ENCODE measurements at places on chromosomes 1 and 21.

GRCh38 chr1:196732526-196732925 lies 42.1 kb upstream of the CFHR3 start:
- no peak for DNase-seq

DNA sequence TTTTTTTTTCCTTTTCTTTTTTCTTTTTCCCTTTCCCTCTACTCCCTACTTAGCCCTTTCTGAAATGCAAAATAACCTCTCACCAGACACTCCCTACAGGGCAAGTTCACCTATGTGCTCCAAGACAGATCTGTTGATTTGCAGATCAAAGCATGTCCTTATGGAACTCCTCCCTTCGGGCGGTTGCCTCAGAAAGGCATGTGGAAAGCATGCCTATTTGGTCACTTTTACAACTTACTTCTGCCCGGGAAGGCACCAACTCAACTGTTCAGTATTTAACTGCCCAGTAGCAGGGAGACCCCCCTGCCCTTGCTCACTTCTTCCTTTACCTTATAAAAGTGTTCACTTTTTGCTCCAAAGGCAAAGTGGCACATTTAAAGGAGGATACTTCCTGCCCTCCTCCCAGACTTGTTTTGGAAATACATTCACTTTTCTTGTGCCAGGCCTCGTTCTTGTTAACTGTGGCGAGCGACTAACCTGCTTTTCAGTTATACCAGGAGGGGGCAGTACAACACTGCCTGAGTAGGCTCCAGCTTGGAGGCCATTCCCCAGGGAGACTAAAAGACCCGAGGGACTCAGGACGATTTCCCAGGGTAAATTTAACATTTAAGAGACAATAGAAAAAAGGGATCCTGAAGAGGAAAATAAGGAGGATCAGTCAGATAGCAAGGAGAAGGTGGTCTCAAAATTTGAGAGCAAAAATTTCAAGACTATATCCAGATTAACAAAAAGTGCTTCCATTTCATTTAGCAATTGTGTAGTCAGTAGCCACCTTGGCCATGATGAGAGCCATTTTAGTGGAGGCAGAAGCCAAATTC lies 12.3 kb upstream of the SLAMF7 start:
- DNase-seq: peak; percentile 88

- DNase-seq: no peak
Observed at GRCh38 chr1:204577794-204578478, 61.7 kb downstream of the MDM4 start.

DNA sequence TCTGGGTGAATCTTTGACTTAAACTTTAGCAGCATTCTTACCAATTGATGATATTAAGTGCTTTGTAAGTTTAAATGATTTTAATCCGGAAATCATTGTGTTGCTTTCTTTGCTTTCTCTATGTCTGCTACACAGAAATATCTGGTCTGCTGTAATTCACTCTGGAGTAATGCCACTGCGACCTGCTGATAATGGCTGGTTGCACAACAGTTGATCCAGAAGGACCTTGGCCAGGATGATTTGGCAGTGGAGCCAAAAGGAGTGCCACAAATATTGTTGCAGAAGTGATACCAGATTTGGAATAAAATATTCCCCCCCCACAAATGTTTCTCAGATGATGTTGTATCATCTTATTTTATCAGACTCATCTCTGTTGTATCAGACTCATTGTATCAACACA lies 2063.9 kb downstream of the MRPL39 start:
- DNase-seq: no peak

DNA sequence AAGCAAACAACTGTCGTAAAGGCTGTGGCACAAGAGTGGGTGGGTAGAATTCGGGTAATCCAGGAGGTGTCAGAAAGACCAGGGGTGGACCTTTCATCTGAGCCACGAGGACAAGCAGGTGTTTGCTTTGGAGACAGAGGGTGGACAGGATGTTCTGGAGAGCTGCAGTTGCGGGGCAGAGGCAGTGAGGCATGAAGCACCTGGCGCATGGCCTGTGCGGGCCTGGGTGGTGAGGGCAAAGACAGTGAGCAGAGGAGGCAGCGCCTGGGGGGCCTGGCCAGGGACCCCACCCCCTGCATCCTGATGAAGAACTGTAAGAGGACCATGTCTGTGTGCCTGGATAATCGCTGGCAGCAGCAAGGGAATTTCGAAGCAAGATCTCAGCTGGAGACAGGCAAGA lies 24.9 kb downstream of the KIF26B start:
- no peak for DNase-seq

DNA sequence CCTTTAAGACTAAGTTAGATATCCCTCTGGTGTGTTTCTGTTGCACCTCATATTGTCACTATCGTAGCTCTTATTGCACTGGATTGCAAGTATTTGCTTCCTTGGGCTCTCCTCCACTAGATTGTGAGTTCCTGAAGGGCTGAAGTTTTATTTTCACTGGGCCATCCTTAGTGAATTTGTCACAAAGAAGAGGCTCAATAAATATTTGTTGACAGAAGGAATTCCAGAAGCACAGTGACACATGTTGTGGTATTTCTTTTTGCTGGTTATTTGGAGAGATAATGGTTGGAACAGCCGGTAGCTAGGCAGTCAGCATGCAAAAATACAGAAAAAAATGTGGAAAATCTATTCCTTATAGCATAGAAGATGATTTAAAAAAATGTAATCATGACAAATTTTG lies 129.9 kb upstream of the ZRANB2 start:
- DNase-seq: no peak

DNA sequence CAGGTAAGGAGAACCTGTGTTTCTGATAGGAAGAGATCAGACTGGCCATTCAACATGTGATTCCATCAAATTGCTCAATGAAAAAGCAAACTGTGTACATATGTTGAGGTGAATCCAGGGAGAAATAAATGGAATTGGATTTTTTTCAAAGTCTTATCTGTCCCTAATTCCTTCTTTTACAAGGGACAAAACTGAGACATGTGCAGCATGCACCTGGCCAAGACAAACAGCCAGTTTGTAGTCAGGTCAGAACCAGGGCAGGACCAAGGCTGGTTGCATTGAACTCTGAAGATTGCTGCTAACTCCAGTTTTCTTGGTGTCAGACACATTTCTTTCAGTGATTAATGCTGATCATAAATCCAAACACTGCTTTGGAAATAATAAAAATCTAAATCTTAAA lies 69.6 kb upstream of the CCDC190 start:
- no peak for DNase-seq

DNA sequence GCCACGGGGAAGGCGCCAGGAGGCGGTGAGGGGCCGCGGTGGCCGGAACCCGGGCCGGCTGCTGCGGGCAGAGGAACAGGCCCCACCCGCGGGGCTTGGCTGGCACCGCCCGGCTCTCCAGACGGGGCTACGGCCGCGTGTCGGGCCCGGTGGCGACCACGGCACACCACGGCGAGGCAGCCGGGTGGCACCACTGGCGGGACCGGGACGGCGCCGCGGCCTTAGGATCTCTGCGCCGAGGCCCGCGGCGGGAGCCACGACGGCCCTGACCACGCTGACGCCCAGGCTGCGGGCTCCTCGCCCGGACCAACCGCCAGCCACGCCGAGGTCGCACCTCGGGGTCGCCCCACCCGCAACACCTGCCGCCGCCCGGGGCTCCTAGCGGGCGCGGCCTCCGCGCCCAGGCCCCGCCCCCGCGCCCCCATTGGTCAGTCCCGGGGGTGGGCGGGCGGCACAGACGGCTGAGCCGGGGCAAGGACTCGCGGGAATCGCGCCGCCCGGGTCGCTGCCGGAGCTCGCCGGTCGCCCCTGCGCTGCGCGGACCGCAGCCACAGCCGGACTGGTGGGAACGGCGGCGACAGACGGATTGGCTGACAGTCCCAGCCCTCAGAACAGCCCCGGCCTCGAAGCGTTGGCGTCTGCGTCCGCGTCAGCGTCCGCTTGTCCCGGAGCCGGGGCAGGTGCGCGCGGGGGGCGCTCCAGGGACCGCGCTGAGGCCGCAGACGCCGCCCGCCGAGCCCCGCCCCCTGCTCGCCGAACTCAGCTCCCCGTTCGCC lies at the start of gene BMP8A:
Gene BMP8A (plus strand): TSS at position 491 of the 776 bp plus-strand sequence. CDS start 356 bp downstream, outside the sequence.
- peak; percentile 44 for DNase-seq

Data from activated CD4-positive, alpha-beta T cell treated with anti-CD3 and anti-CD28 coated beads, Interleukin-2, amount 50 U/mL, for 16 hours (primary cell).